OCI-M1 (cell line): ENCODE measurements at places on chromosomes 2 and 18.

- DNase-seq: no peak
These were observed 211.9 kb downstream of the RBM43 start for GRCh38 chr2:151049746-151050145.

DNA sequence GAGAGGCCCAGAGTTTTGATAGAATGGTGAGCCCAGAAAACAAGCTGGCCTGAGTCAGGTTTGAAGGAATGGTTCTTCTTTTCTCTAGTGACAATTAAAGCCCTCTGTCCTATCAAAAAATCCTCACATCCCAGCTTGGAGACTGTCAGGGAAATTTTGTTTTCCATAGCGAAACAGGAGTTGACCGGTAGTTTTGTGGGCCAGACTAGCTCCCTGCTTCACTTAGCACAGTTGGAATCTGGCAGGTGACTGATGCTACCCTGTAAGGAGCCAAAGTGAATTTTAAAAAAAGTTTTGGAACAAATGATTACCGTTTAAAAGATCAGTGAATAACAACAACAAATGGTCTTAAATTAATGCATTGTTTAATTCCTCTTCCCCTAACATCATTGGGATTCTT is 6.7 kb downstream of the NAB1 start:
- DNase-seq: no peak

GRCh38 chr2:163265562-163265961 is 427.0 kb upstream of the KCNH7 start:
- DNase-seq: no peak

- peak; percentile 4 for DNase-seq
These were observed 85.2 kb upstream of the POU3F3 start for GRCh38 chr2:104768694-104769093.

DNA sequence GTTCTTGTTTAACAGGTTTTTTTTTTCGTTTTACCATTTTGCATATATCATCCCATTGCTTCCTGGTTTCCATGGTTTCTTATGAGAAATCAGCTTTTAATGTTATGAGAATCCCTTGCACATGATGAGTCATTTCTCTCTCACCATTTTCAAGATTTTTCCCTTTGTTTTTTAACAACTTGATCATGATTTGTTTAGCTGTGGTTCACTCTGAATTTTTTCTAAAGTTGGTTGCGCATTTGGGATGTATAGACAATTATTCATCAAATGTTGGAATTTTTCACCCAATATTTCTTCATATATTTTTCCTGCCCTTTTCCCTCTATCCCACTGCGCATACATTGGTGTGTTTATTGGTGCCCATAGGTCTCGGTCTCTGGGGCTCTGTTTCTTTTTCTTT is 42.4 kb upstream of the BIN1 start:
- DNase-seq: no peak

DNA sequence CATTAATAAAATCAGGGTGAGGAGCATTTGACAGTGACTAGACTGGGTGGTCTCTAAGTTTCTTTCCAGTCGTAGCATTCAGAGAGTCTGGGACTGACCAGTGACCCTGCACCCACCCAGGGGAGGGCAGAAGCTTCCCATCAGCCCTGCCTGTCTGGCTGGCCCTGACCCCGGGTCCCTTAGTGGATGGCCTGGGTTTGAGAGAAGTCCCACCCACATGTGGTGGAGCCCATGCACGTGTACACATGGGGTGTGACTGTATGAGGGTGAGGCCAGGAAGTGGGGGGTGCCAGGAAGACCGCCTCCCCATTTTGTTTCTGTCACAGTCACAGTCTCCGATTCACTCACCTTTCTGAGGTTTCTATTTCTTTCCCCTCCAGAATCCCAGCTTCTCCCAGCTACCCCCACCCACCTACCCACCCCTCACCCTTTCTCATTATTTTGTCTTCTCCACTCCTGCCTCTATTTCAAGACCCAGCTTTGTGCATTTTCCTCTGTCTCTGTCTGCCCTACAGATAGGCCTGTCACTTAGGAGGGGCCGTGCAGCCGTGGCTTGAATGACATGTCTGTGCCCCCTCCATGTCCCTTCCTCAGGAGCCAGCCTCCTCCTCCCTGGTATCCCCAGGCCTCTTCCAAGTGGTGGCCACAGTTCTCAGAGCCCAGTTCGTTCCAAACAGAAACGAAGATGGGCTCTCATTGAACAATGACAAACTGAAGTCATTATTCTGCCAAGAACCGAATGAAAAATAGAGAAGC is 13.6 kb downstream of the CIB4 start:
- no peak for DNase-seq

DNA sequence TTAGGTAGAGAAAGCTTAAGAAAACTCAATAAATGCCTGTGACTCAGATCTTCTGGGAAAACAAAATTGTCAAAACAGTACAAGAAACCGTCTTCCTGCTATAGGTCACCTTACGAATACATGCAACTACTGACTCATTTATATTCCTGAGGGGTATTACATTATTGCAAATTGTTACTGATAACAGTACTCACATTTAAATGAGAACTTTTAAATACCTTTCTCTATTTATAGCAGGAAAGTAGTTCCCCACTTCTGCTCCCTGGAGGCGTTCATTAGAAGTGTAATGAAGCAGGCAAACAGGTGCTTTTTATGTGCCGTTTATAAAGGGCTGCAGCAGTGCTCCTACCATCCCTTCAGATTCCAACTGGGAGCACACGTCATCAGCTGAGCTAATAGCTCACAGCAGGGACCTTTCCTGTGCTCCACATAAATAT is 65.1 kb upstream of the RPRM start:
- no peak for DNase-seq

- no peak for DNase-seq
These were observed 145.5 kb downstream of the MAP4K4 start for GRCh38 chr2:101843048-101843447.

DNA sequence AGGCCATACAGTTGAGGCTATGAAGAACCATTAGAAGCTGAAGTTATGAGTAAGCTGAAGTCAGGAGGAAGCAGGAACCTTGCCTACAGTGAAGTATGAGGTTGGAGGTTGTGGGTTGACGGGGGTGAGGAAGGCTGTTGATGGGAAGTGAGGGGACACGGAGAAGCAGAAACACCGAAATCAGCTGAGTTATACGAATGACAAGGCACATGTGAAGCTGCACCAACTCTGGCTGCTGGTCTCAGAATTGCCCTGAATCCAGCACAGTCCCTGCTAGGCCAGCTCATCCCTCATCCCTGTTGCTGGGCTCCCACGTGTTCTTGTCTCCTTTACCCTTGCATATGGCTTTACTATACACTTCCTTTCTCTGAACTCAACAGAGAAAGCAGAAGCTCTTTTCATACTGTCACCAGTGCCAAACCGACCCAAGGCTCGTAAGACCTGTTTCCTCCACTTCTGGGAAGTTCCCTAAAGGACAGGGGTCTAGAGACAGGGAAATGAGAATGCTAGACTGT is 9.2 kb upstream of the TMEM247 start:
- DNase-seq: no peak

DNA sequence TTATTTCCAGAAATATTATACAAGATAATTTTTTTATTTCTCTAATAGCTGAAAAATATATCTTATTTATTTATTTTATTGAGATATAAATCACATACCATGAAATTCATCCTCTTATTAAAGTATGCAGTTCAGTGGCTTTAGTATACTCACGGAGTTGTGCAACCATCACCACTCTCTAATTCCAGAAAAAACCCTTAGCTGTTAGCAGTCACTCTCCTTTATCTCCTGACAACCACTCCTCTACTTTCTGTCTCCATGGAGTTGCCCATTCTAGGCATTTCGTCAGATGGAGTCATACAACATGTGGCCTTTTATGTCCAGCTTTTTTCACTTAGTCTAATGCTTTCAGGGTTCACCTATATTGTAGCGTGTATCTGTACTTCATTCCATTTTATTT is 66.5 kb downstream of the TCF7L1 start:
- no peak for DNase-seq

DNA sequence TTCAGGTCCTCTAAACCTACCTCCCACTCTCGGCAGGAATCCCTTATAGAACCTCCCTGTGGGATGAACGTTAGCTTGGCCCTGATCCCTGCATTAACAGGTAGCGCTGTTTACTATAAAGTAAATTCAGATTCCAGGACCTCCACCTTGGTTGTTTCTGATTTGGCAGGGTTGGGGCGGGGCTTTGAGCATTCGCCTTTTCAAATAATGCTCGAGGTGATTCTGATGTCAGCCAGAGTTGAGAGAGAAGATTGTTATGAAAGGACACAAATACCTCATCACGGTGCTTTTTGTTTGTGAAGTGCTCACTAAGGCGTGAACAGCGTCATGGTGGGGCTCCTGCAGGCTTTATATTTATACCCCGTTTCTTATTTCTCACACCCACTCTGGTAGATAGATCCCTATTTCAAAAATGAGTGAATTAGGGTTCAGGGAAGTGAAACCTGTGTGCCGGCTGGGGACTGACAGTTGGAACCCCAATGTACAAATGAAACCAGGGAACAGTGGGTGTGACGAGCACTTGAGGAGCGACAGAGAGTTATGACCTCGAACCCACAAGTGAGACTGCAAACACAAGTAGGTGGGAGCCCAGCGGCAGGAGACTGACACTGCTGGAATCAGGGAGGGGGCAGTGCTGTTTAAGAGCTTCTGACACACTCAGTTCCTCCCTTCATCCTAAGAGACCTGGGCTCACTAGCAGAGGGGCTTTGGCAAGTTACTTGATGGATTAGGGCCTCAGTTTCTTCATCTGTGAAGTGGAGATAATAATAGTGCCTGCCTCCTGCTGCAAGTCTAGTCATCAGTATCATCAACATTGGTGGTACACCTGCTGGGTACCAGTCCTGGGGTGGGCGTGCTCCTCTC is 14.2 kb upstream of the CXCR4 start:
- no peak for DNase-seq

GRCh38 chr18:58856881-58857280 is 7.8 kb upstream of the ZNF532 start:
- no peak for DNase-seq

DNA sequence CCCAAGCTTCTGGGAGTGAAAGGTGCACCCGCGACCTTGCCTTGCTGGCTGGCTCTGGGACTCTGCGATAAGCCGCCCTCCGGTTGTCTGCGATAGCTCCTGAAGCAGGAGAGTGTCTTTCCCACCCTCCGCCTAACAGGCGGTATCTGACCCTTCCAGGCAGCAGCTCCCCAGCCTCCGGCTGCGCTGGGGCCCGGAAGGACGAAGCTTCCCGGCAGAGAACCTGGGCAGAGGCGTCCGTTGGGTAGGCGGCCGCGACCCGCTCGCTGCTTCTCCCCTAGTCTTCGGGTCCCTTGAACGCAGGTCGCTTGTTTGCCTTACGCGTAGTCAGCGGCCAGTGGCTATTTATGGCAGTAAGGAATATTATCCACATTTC is 446 bp upstream of the RHBDD1 start:
- DNase-seq: peak; percentile 85

- DNase-seq: no peak
These were observed 53.8 kb upstream of the SPTBN1 start for GRCh38 chr2:54402350-54402749.

DNA sequence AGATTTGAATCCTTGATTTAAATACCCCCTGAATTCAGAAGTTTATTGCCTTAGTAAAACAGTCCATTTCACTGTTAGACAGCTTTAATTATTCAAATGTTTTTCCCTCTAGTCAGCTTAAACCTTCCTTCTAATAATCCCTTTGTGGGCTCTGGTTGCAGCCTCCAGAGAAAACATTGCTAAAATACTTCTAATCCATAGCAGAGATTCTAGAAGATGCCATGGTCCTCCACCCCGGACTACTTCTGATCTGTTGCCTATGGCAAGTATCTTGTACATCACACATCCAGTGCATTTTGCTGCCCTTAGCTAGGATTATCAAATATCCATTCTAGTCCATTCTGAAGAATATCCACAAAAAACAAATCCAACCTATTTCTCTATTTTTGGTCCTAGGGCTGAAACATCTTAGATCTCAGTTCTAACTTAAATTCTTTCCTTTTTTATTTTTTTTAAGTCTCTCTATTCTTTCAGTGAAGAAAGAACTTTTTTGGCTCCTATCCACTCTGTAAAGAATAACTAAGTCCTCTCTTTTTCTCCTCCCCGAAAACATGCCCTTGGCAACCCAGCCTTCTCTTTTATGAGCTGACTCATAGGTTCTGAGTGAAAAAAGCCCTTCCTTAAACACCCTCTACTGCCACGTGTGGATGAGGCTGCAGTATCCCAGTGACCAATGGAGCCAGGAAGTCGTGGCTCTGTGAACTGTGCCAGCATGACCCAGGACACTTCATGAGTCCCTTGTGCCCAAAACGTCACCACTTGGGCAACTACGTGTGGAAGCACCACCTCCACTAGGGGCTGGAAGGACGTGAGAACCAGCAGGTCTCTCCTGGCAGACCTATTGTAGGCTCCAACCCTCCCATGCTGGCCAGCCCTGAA is 349.8 kb downstream of the TNS1 start:
- peak; percentile 11 for DNase-seq

- no peak for DNase-seq
These were observed 69.6 kb upstream of the RMDN2 start for GRCh38 chr2:37855283-37856041.

DNA sequence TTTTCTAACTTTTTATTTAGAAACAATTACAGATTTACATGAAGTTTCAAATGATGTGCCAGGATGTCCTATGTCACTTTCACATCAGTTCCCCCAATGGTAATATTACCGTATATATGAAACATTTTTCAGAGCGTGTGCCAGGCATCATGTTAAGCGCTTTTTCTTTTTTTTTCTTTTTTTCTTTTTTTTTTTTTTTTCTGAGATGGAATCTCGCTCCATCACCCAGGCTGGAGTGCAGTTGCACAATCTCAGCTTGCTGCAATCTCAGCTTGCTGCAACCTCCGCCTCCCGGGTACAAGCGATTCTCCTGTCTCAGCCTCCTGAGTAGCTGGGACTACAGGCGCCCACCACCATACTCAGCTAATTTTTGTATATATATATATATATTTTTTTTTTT is 5.6 kb upstream of the PPP4R1 start:
- DNase-seq: no peak

DNA sequence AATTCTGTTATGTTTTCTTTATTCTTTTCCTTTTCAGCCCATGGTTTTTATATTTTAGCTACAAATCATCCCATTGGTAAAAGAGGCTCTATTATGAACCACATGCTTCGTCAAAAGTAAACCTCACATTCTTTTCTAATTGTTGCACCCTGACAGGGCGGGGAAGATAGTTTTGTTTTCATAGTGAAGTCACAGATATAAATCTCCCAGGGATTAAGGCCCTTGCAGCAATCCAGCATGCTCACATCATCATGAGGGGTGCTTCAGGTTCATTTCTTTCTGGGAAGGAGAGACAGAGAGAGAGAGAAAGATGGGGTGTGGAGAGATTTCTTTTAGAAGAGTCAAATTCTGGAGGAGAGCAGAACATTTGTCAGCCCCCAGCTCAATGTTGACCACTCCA is 124.5 kb upstream of the CDC42EP3 start:
- no peak for DNase-seq

DNA sequence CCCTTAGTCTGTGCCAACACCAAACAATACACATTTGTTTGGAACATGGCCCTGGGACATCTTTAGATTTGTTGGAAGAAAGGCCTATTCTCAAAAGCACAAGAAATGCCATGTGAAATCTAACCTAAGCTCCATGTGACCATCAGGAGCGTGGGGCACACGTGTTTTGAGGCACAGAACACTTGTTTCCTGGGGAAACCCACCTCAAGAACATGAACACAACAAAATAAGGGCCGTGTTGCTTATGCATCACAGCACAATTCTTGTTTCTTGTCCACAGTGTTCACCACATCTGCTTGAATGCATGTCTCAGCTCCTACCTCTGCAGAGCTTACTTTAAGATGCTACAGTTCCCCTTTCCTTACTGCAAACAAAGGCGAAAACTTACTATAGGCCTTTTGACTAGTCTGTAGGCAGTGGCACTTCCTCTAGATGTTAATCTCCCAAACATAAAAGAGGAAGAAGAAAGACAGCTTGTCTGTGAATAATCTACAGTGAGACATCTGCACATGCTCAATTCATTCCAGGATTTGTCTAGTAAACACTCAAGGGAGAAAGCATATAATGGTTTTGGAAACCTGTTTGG is 165.0 kb downstream of the ANKRD44 start:
- DNase-seq: peak; percentile 93
